ENCODE measurements at places on chromosomes 7 and 10.

GRCh38 chr10:7408291-7409044, 2.4 kb downstream of the SFMBT2 start:
- DNase-seq: peak; percentile 33

GRCh38 chr7:129655811-129656210, 44.3 kb downstream of the NRF1 start:
- DNase-seq: no peak

DNA sequence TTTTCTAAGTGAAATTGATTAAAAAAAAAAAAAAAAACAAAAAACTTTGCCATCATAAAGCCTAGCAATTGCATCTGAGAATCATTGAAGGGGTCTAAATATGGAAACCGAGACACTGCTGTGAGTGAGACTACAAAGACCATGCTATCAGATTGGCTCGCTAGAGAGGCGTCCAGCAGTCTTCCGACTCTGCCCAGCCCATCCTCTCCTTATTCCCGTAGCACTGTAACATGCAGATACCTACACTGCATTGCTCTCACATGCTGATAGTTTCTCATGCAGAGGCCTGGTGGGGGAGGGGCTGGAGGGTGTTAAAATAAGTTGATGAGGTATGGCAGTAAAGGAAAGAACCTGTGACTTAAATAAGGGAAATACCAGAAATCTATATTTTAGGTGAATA, 130.7 kb downstream of the NRF1 start:
- no peak for DNase-seq

- no peak for DNase-seq
These were observed 8.1 kb upstream of the ADAP1 start for GRCh38 chr7:962401-963081.

- peak; percentile 37 for DNase-seq
These were observed 59.0 kb upstream of the GTF2I start for GRCh38 chr7:74598558-74598957.

DNA sequence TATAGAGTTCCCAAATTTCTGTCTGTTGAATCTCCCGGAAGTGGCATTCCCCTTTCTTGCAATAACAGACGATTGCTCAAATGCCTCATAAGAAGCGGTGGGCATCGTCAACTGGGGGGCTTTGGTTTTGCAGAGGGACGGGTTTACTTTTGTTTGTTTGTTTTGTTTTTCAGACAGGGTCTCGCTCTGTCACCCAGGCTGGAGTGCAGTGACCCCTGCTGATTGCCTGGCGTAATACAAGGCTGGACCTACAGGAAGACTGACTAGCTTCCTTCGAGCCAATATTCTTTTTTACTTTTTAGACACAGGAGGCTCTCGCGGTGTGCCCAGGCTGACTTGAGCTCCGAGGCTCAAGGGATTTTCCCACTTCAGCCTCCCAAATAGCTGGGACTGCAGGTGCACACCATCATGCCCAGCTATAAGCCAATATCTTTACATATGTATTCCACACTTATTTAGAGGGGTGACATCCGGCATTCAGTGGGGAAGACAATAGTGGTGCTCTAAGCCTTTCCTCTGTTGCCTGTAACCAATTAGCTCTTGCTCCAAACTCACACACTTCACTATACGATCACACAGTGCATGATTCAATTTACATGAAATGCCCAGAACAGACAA, 58.1 kb downstream of the FHIP2A start:
- DNase-seq: no peak

- no peak for DNase-seq
These were observed 5.2 kb downstream of the MRPS24 start for GRCh38 chr7:43864126-43864525.

- peak; percentile 63 for DNase-seq
These were observed 18.0 kb downstream of the CAMK2B start for GRCh38 chr7:44307301-44307900.

DNA sequence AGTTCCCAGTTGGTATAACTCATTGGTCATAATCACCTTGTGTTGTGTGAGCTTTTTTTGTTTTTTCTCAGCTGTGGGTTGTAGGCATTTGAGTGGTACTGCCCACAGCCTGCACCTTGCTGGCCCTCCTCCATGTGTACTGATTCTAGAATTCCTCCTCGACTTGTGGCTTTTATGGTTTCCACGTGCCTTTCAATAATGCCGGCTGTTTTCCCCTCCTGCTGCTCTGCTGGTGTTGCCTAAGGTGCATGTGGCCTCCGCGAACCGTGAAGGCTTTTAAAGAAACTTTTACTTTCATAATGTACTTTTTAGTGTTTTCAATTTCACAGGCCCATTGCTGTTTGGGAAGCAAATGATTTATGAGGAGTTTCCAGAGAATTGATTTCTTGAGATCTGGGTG, 518.0 kb downstream of the REEP3 start:
- DNase-seq: no peak

GRCh38 chr10:37478381-37478780, 353.0 kb downstream of the ANKRD30A start:
- DNase-seq: no peak

- no peak for DNase-seq
These were observed 81.5 kb upstream of the SYPL1 start for GRCh38 chr7:106193661-106194060.

GRCh38 chr7:135842446-135843179, 94.0 kb upstream of the FAM180A start:
- DNase-seq: peak; percentile 35

GRCh38 chr7:130615583-130615982, 53.0 kb downstream of the COPG2 start:
- DNase-seq: no peak

- no peak for DNase-seq
These were observed 33.1 kb upstream of the MKLN1 start for GRCh38 chr7:131294553-131294952.

GRCh38 chr10:6665847-6666246, 85.8 kb upstream of the PRKCQ start:
- DNase-seq: no peak

- no peak for DNase-seq
These were observed 158.9 kb upstream of the ASAH2 start for GRCh38 chr10:50410066-50410811.

DNA sequence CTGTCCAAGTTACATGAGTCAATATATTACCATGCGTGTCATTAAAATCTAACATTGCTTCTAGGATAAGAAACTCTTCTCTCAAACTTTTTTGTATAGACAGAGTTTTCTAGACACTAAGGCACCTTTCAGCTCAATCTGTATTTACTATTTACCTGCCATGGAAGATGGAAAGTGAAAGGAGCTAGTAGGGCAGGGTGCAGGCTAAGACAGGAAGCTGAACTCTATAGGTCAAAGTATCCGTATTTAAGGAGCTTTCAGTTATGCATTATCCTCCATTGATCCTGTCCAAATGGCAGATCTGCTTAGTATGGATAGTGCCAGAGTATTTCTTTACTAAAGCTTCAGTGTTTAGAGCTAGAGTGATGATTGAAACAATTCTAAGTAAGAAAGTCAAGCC, 612.8 kb downstream of the IPMK start:
- no peak for DNase-seq

GRCh38 chr10:30637881-30638467, 8.4 kb upstream of the LYZL2 start:
- peak; percentile 88 for DNase-seq

GRCh38 chr7:87600130-87601124, at the start of gene ABCB1:
Gene ABCB1 (minus strand): TSS chr7:87600884. CDS start chr7:87600184, 700 bp downstream.
- peak; percentile 38 for DNase-seq

- peak; percentile 84 for DNase-seq
These were observed 628.7 kb downstream of the TYW1 start for GRCh38 chr7:67625257-67625737.

GRCh38 chr7:29606287-29606721, 42.7 kb downstream of the PRR15 start:
- DNase-seq: peak; percentile 33

DNA sequence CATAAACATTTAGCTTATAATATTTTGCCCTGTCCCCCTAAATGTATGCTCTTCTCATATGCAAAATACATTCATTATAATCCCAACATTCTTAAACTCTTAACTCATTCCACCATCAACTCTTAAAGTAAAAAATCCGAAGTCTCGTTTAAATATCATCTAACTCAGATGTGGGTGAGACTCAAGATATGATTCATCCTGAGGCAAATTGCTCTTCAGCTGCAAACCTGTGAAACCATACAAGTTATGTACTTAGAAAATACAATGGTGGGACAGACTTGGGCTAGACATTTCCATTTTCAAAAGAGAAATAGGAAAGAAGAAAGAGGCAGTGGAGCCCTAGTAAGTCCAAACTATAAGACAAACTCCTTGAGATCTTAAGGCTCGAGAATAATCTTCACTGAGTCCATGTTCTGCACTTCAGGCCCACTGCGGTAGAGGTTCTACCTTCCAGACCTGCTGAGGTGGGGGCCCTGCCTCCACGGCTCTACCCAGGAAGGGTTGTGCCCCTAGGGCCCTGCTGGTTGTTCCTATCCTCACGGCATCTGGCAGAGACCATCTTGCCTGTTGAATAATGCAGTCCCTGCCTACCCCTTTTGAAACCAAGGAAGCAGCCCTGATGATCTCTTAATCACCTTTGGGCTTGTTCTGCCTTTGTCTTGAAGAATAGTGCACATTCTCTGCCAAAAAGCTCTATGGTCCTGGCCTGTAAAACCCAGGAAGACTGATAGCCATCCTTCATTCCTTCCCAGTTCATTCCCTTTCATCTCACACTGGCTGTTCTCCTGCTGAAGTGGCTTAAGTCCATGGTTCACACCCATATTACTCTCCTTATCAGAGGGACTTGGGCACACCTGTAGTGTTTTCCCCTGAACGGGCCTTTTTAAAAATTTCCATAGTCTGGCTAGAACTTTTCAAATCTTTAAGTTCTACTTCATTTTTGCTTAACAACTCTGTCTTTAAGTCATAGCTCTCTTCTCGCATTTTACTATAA, 37.3 kb downstream of the INPP5F start:
- peak; percentile 52 for DNase-seq

GRCh38 chr7:107742678-107743566, 1.0 kb upstream of the CBLL1 start:
- no peak for DNase-seq

- DNase-seq: no peak
These were observed 116.3 kb downstream of the WDFY4 start for GRCh38 chr10:48801001-48801421.

GRCh38 chr10:52348037-52348564, 34.0 kb downstream of the DKK1 start:
- no peak for DNase-seq

DNA sequence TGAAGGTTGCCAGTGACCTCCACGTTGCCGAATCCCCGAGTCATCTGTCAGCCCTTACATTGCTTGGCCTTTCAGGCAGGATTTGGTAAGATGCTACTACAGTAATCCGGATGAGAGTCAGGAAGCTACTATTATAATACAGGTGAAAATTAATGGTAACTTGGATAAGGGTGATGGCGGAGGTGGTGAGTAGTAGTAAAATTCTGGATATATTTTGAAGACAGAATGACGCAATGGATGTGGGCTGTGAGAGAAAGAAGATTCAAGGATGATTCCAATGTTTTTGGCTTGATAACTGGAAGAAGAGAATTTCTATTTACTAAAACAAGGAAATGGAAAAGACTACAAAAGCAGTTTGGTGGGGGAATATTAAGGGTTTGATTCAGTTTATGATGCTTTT, 1.4 kb upstream of the DNAJB12 start:
- DNase-seq: no peak

DNA sequence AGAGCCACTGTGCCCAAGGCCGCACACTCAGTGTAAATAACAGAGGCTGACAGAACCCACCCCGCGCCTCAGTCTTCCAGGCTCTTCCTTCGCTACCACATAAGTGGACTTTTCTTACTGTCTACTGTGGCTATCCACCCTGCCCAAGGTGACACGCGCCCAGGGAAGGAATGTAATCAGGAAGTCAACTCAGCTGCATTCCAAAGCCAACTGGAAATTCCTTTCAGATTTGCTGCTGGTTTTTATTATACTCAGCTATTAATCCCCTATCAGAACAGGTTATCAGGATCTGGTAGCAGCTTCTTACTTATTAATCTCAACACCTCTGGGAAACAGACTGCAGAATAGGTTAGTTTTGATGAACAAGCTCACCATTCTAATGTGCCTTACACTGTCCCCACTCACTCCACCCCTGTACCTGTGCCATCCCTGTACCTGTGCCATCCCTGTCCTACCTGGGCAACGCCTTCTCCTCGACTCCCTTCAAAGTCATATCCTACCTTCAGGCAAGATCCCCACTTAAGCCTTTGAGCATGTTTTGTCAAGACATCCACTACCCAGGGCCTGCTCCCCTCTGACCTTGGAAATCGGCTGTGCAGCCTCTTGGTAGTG, 90.7 kb downstream of the NHLRC2 start:
- DNase-seq: peak; percentile 79

DNA sequence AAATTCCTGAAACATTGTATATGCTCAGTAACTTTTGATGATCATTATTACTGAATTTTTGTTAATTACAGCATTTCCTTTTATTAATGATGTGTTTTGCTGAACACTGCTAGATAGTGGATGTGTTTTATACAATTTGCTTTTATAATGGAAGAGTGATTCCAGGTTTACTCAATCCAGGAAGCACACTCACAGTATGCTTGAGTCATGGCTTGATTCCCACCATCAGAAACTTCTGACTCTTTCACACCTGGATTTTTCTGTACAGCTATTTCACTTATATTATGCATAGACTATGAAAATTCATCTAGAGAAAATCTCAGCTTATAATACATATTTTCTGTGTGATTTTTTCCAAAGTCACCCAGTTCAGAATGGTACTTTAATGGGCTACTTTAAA, 1040.9 kb downstream of the GRM8 start:
- no peak for DNase-seq

GRCh38 chr7:44760034-44760580, 11.5 kb downstream of the ZMIZ2 start:
- no peak for DNase-seq

DNA sequence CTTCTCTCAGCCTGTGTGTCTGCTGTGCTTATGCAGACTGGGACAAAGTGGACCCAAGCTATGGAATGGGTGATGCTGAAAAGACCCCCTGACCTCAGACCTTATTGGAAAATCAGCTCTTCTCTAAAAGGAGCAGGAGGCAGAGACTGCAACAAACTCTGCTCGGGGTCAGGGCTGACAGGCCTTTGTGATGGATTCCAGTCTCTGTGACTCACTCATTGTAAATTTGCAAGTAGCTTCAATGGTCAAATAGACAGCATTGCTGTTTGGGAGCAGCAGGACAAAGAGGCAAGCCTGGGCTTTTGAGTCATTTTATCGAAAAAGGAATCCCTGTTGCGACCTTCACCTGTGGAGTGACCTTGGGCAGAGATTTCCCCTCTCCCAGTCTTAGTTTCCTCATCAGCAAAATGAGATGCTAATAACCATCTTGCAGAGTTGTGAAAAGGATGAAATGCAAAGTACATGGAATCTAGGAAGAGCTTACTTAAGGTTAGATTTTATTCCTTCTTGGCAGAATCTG, 26.1 kb upstream of the GPR26 start:
- DNase-seq: peak; percentile 53
